Stimulated activated CD4-positive, alpha-beta T cell treated with anti-CD3 and anti-CD28 coated beads, Interleukin-15, amount 100 ng/mL, for 24 hours (primary cell): ENCODE measurements at places on chromosomes 7 and 10.

DNA sequence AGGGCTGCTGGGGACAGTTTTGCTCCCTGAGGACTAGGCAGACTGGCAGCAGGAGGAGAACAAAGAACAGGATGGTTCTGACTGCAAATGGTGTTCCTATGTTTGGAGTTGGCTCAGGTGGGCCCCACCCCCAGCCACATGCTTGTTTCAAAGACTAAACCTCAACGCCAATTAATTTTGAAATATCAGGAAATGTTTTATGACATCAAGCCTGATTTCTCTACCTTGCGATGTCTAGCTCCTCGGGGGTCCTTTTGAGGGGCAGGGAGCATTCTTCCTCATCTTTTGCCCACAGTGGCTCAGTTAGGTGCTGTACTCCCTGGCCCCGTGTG lies 4.1 kb upstream of the MYH16 start:
- no peak for DNase-seq

GRCh38 chr10:84542522-84543490 lies 214.4 kb downstream of the CCSER2 start:
- no peak for DNase-seq

DNA sequence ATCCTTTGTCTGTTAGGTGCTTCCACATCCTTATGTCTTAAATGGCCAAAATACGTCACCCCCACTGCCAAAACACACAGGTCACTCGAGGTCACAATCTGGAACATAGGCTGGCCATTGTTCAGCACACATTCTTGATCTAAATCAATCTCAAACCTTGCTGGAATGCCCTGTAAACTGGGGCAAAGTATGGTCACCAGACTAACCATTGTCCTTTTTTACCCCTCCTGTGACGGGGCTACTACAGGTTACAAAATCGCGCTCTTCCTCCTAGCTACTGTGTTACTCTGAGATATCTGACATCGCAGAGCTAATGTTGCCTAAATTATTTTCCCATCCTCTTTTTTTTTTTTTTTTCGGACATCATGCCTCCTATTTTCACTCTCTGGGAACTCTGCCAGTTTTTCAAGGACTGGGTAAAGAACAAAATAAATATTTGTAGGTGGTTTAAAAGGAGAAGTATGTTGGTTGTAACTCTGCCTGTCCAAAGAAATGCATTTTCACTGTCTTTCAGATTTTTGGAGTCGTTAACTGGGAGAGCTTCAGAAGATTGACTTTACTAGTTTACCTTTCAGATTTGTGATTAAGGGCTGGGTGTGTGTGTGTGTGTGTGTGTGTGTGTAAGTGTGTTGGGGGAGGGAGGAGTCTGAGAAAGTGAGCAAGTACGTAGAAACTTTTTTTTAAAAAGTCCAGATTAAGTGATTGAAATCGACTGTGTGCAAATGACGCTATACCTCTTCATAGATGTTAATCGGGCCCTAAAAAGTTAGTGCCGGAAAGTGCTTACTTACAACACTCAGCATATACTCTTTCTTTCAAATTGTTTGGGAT lies 942 bp upstream of the KIAA1217 start:
- DNase-seq = no peak

DNA sequence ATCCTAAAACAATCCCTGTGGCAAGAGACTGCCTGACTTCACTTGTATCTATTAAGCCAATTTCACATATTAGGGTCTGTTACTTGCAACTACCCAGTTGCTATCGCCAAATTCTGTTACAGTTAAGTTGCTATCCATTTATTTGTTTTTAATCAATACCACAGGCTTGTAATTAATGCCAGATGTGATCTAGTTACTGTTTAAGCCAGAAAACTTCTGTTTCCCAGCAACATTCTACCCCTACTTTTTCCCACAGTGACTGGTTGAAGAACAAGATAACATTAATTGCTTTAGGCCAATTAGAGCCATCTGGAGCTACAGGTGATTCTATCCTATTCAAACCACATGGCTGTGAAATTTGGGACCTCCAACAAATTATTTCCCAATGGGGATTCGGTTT lies 131.3 kb downstream of the ALOX5 start:
- DNase-seq = no peak

GRCh38 chr7:126462405-126462804 lies 790.3 kb downstream of the GRM8 start:
- no peak for DNase-seq

DNA sequence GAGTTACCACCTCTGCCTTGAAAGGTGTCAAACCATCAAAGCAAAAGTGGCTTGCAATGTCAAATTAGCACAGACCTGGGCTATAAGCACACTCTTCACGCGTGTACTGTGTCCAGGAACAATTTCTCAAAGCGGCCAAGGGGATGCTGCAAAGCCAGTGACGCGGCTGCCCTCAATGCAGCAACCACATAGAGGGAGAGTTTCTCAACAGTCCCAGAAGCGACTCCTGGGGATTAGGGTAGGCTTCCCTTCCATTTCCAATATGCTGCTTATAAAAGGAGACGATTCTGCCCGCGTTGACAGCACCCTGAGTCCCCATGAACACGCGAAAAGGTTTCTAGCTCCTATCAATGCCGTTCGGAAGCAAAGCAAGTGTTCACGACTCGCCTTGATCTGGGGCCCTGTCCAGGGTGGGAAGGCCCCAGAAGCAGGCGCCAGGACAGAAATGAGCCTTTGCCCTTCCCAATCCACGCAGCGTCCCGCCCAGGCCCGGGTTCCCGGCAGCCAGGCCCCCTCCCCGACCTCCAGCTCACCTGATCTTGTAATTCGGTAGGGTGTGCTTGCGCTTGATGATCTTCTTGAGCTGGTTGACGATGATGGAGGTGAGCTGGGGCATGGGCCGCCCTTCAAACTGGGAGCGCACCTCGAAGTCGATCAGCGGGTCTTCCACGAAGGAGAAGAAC lies 1.3 kb downstream of the PDZD8 start:
- peak; percentile 40 for DNase-seq

DNA sequence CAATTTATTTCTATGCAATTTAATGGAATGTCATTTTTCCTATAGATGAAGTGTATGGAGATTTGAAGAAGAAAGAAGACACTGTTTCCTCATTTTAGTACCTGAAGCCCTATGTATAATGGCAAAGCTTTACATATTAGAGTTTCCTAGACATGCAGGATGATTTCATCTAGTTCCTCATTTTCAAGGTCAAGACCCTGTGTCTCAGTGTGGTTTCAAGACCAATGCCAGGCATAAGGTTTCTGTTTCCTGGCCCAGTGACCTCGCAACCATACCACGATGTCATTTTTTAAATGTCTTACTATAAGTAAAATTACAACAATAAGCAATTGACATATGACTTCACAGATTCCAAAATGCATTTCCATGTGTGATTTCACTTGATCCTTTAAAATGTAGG lies 336.5 kb upstream of the PRKCQ start:
- DNase-seq = no peak

- peak; percentile 24 for DNase-seq
Measured at GRCh38 chr7:77687747-77688144, 8.5 kb upstream of the RSBN1L start.

DNA sequence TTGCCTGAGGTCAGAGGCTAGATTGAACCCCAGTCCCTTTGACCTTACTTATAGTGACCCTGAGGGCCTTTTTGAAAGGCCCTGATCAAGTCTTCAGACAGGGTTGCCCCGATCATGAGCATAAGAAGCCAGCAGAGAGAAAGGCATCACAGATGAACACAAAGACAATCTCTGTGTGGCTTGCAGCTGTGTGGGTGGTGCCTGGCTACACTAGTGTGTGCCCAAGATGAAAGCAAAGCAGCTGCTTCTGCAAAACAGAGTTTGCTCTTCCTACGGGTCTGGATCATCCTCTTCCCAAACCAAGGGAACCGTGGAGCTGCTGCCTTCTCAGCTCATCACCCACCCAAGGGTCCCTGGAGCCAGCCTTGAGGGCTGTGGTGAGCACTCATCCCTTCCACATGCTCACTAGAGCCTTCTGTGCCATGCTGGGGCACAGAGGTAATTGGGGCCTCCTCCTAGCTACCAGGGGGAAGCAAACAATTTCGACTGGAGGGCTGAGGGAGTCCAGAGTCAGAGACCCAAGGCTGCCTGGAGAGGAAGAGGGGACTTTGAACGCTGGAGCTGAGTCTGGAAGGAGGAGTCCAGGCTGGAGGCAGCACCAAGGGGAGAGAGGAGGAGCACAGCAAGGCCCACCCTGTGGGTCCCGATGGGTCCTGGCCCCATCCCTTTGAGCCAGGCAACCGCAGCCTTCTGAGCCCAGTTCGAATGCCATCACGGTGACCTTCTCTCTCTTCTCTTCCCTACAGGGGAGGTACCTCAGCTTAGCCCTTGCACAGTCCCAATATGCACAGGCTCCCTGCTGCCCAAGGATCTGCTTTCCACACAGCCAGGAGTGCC lies 42.3 kb downstream of the ANTXRL start:
- no peak for DNase-seq

DNA sequence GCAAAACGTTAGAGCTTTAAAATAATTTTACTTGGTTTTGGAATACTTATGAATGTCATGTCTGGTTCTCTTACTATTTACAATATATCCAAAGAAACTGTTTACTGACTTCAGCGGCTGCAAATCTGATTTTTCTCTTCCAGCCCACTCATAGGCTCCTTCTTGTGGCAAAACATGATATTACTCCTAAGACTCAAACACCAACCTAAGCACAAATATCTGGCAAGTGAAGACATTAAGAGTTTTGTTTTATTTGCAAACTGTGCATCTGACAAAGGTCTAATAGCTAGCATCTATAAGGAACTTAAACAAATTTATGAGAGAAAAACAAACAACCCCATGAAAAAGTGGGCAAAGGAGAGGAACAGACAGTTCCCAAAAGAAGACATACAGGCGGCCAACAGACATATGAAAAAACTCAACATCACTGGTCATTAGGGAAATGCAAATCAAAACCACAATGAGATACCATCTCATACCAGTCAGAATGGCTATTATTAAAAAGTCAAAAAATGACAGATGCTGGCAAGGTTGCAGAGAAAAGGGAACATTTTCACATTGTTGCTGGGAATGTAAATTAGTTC lies 20.3 kb upstream of the GJC3 start:
- no peak for DNase-seq

GRCh38 chr10:66058594-66058993 lies 867.2 kb upstream of the LRRTM3 start:
- DNase-seq = no peak

DNA sequence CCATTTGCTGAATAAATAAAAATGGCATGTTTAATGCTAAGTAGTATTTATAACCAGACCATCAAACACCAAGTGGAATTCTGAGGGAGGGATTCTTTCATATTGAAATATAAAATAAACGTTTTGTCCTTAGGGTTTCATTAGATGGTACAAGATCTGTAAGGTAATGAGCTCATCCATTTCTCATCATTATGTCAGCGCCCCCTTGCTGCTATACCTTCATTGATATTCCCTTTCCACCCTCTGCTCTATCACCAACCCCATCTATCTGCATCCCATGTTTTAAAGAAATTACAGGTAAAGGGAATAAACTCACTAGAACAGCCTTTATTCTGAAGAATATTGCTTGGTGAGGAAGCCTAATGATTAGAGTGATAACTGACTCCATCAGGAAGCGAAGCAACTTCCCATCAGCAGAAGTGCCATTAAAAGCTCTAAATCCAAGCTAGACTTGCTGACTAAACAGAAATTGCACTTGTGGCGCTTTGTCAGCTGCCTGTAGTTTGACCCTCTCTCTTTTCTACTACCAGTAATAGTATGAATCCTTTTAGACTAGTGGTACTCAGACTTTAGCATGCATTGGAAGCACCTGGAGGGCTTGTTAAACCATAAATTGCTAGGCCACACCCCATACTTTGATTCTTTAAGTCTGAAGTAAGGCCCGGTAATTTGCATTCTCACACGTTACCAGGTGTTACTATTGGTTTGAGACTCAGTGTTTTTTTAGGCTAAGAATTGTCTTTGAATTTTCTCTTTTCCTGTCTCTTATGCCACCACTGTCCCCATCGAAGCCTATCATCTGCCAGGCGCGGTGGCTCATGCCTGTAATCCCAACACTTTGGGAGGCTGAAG lies 27.5 kb downstream of the ADD3 start:
- no peak for DNase-seq

- no peak for DNase-seq
Measured at GRCh38 chr7:111903016-111903415, 303.2 kb downstream of the DOCK4 start.
